ENCODE measurements at places on chromosomes 3 and 15. TPM values are rescaled to one million over a fixed set of nuclear protein-coding genes. Genes with fewer than 3 reads are reported as not detected.

The TIGIT gene
- not detected for total RNA-seq

The HEG1 gene
- 64.8 TPM for total RNA-seq

The ACTRT3 gene
- total RNA-seq: 0.58 TPM

The APOD gene
- total RNA-seq: 924 TPM

The IRAK2 gene
- total RNA-seq: 3.5 TPM

The ROBO2 gene
- total RNA-seq: 0.49 TPM

The SNRPA1 gene
- total RNA-seq: 35.8 TPM

The SYNPR gene
- total RNA-seq: 1.7 TPM

The ARID3B gene
- total RNA-seq: 3.8 TPM

The GOLGA6L24 gene
- not detected for total RNA-seq

The EPHA3 gene
- total RNA-seq: 10.9 TPM

The ERC2 gene
- not detected for total RNA-seq

The ATOSA gene
- total RNA-seq: 114 TPM

The CHRD gene
- 24.8 TPM for total RNA-seq

The VWA5B2 gene
- total RNA-seq: not detected

The ABCC5 gene
- total RNA-seq: 30.5 TPM

The C3orf20 gene
- not detected for total RNA-seq

The EPHA6 gene
- 2.3 TPM for total RNA-seq

The IL1RAP gene
- 16.7 TPM for total RNA-seq

The GABRG3 gene
- total RNA-seq: not detected

The KIF15 gene
- 0.51 TPM for total RNA-seq

The TLR9 gene
- total RNA-seq: 1.5 TPM

The SLC2A2 gene
- not detected for total RNA-seq

The ANKDD1A gene
- 17.4 TPM for total RNA-seq

The MAPKBP1 gene
- 34.4 TPM for total RNA-seq

The RBMS3 gene
- total RNA-seq: 113 TPM

The TIMP4 gene
- 3.3 TPM for total RNA-seq

The SPPL2A gene
- 88.9 TPM for total RNA-seq

The CAMP gene
- total RNA-seq: not detected

The C3orf18 gene
- 20.4 TPM for total RNA-seq

The KCNMB2 gene
- 0.29 TPM for total RNA-seq

The SSUH2 gene
- 0.70 TPM for total RNA-seq

The DLEC1 gene
- not detected for total RNA-seq

The FAM162A gene
- 18.7 TPM for total RNA-seq

The DIS3L gene
- 38.5 TPM for total RNA-seq

The HCLS1 gene
- total RNA-seq: 28.8 TPM

The CORO2B gene
- 6.2 TPM for total RNA-seq

The ADAMTS7 gene
- 21.4 TPM for total RNA-seq

The MYH15 gene
- not detected for total RNA-seq

The IL17RD gene
- 61.0 TPM for total RNA-seq

The P2RY1 gene
- 19.7 TPM for total RNA-seq

The CCDC71 gene
- 9.2 TPM for total RNA-seq

The AQP9 gene
- 1.5 TPM for total RNA-seq

Measured in uterus (tissue), 4 donors.